ENCODE measurements at places on chromosomes 1 and 21. TPM values are rescaled to one million over a fixed set of nuclear protein-coding genes. Genes with fewer than 3 reads are reported as not detected.

CHODL gene
- total RNA-seq: not detected

CHAF1B gene
- 12.3 TPM for total RNA-seq

DYNLT5 gene
- not detected for total RNA-seq

FALEC gene
- not detected for total RNA-seq

CFHR1 gene
- 0.39 TPM for total RNA-seq

BRDT gene
- total RNA-seq: not detected

CBS gene
- 12.1 TPM for total RNA-seq

UBE2U gene
- not detected for total RNA-seq

CYP4A22 gene
- total RNA-seq: not detected

NCAM2 gene
- not detected for total RNA-seq

AVPR1B gene
- not detected for total RNA-seq

LCE1B gene
- total RNA-seq: not detected

FMO5 gene
- 0.34 TPM for total RNA-seq

SAMD11 gene
- 28.0 TPM for total RNA-seq

ADCY10 gene
- 0.17 TPM for total RNA-seq

ETV3L gene
- total RNA-seq: not detected

HCN3 gene
- total RNA-seq: 5.4 TPM

RHCE gene
- total RNA-seq: 0.19 TPM

HES3 gene
- total RNA-seq: not detected

CTSE gene
- total RNA-seq: not detected

SMCP gene
- total RNA-seq: not detected

ANGPTL1 gene
- not detected for total RNA-seq

HSPB7 gene
- total RNA-seq: not detected

LDLRAD2 gene
- not detected for total RNA-seq

TRPM2 gene
- total RNA-seq: 9.4 TPM

CD1E gene
- not detected for total RNA-seq

INAVA gene
- 40.5 TPM for total RNA-seq

OBSCN gene
- total RNA-seq: 5.8 TPM

KCNE2 gene
- not detected for total RNA-seq

SH2D1B gene
- total RNA-seq: 0.15 TPM

FCGR3A gene
- not detected for total RNA-seq

KMO gene
- 1.0 TPM for total RNA-seq

ZBTB17 gene
- 12.8 TPM for total RNA-seq

BCAS2 gene
- total RNA-seq: 30.4 TPM

TNFRSF4 gene
- not detected for total RNA-seq

OR2M3 gene
- total RNA-seq: not detected

PRR9 gene
- total RNA-seq: not detected

FAM89A gene
- 19.8 TPM for total RNA-seq

BACH1 gene
- total RNA-seq: 6.3 TPM

SPATA1 gene
- total RNA-seq: 0.72 TPM

SV2A gene
- total RNA-seq: 0.09 TPM

CSRP1 gene
- total RNA-seq: 458 TPM

MIGA1 gene
- total RNA-seq: 5.9 TPM

LCE1E gene
- total RNA-seq: 0.08 TPM

WLS gene
- total RNA-seq: 16.7 TPM

CXADR gene
- 8.2 TPM for total RNA-seq

HJV gene
- total RNA-seq: not detected

BEST4 gene
- 0.37 TPM for total RNA-seq

AMY1B gene
- not detected for total RNA-seq

CACHD1 gene
- total RNA-seq: 1.9 TPM
